ENCODE measurements at places on chromosomes 11 and 22.

DNA sequence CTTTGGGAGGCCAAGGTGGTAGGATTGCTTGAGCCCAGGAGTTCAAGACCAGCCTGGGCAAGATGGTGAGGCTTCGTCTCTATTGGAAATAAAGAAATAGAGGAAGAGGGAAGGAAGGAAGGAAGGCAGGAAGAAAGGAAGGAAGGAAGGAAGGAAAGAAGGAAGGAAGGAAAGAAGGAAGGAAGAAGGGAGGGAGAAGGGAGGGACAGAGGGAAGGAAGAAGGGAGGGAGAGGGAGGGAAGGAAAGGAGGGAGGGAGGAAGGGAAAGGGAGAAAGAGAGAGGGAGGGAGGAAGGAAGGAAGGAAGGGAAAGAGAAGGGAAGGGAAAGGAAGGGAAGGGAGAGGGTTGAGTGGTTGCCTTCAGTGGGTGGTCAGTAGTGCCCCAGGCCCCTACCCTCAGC lies 13.9 kb upstream of the PNPLA3 start:
- DNase-seq: no peak

DNA sequence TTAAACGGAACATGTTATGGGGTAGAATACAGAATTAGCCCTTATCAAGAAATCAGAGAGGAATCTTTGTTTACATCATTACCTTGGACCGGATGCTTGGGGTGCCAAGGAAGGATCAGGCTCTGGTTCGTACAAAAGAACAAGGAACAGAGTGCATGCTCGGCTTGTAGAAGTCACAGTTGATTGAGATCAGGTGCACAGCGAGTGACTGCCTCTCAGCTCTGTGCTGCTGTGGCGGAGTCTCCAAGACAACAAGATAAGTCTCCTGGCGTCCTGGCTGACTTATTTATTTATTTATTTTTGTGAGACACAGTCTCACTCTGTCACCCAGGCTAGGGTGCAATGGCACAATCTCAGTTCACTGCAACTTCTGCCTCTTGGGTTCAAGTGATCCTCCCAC lies 31.8 kb downstream of the GLB1L2 start:
- DNase-seq: no peak

DNA sequence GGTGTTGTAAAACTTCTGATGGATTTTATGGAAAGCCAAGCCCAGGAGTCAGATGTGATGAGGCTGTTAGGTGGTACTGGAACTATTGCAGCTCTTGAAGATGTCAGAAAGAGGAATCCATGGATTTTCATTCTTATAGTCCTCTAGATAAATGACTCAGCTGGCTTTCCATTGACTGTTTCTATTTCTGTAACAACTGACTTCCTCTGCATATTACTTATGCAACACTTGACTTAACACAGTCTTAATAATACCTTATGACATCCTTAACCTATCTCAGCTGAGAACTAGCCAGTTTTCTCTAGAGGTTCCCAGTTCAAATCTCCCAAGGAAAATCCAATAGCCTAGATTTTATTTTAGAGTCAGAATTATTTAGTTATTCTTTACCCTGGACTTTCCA lies 263.8 kb downstream of the LUZP2 start:
- DNase-seq: no peak

DNA sequence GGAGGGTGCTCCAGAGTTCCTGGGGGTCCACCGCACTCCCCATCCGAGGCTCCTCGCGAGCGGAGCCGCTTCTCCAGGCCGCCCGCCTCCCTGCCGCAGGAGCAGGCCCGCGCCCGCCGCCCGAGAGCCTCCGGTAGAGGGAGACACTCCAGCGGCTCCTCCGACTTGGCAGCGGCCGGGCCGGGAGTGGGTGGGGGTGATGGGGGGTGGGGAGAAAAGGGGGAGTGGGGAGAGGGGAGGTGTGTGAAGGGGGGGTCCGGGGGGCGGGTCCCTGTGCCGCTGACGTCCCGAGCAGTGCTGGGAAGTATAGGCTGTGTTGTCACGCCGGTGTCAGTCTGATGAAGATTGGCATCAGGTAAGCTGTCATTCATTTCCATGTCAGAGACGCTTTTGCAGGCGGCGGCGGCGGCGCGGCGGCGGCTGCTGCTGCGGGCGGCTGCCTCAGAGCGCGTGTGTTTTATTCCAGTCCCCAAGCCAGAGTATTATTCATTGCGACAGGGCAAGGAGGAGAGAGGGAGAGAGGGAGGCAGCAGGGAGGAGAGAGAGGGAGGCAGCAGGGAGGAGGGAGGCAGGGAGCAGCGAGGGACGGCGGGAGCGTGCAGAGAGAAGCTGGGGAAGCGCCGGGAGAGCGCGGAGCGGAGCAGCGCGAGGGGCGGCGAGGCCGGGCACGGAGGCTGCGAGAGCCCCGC lies at the start of gene PKNOX2:
Gene PKNOX2 (plus strand): TSS at position 330 of the 689 bp plus-strand sequence. CDS start 186,555 bp downstream, outside the sequence.
- peak; percentile 47 for DNase-seq

GRCh38 chr22:50699001-50699755 lies 26.6 kb downstream of the SHANK3 start:
- no peak for DNase-seq

- no peak for DNase-seq
Observed at GRCh38 chr11:38594895-38595294, 1996.9 kb upstream of the RAG2 start.

Measured in CD4-positive, alpha-beta T cell treated with Interferon alpha-2 for 1 hour (primary cell).